Activated naive CD8-positive, alpha-beta T cell treated with anti-CD3 and anti-CD28 coated beads for 36 hours (primary cell): ENCODE measurements at places on chromosomes 6 and 20. TPM values are rescaled to one million over a fixed set of nuclear protein-coding genes. Genes with fewer than 3 reads are reported as not detected.

The ZC2HC1B gene
- not detected for total RNA-seq

DNA sequence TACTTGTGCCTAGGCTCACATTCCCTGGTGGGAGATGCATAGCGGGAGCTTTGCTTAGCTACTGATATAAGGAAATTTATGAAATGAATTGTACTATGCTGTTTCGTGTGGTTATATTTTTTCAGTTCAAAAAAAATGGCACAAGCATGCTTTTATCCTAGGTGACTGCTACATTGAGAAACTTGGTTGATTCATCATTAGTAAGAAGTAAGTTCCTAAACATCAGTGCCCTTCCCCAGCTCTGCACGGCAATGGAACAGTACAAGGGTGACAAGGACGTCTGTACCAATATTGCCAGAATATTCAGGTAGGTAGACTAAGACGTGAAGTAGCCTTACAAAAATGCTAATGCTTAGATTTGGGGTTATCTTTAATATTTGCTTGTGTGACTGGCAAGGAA is 79.7 kb downstream of the ARMC2 start:
- DNase-seq: no peak

The TCF21 gene
- total RNA-seq: not detected

DNA sequence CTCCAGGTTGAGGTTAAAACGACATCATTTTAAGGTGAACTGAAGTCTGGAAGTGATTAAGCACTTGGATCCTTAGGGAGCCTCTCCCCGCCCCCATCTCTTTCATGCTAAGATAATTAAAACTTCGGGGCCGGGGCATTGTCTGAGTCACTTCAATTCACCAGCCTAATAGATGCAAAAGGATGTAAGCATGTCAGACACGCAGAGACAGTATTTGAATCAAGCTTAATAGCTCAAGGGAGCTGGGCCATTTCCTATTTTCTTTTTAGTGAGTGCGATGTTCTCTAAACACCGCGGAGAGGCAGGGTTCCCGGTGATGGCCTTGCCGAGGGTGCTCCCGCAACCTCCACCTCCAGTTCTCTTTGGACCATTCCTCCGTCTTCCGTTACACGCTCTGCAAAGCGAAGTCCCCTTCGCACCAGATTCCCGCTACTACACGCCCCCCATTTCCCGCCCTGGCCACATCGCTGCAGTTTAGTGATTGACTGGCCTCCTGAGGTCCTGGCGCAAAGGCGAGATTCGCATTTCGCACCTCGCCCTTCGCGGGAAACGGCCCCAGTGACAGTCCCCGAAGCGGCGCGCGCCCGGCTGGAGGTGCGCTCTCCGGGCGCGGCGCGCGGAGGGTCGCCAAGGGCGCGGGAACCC is 516 bp upstream of the IRF4 start:
- DNase-seq: peak; percentile 73

- no peak for DNase-seq
Measured at GRCh38 chr6:4899249-4900034, 104.4 kb downstream of the RPP40 start.

- no peak for DNase-seq
Measured at GRCh38 chr6:129923530-129924250, 62.6 kb upstream of the TMEM244 start.

DNA sequence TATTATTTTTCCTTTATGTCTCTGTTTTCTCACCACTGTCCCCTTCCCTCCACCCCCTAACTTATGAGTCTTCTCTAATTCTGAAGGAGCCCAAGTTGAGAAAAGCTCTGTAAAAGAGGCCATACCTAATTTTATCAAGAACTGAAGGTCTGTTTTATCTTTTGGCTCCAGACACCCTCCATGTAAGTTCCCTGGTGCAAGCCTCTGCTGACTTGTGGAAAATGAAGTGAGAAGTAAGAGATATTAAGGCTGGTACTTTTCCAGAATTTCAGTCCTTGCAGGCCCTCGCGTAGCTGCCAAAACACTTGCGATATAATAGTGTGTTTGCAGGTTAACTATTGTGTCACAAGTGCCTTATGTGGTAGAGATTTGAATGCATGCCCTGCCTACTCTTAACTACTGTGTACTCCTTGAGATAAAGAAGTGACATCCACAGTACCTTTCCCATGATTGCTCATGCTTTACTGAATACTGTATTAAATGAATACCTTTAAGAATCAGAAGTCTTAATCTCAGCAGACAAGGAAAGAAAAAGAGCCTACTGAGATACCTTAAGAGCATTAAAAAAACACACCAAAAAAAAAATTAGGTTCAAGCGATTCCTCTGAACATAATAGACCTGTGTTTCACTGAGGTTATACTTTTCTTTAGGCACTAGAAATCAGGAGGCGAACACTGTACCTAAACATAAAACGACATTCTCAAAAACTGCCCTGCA is 143.6 kb upstream of the ZNF184 start:
- no peak for DNase-seq

DNA sequence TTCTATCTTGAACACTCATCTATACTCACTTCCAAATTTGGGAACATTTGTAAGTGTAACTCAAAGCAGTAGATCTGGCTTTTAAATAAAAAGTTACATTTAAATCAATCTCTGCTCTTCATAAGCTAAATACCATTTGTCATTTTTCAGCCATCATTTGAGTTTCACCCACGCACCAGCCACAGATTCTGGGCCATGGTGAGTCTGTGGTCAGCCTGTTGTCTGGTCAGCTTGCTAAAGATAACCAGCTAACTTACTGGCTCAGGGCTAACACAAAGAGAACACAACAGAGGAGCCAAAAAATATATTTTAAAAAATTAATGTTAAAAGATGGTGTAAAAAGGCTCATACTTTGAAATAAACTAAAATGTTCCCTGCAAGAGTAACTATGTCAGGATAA is 181.3 kb downstream of the KIF6 start:
- no peak for DNase-seq

The OPRM1 gene
- not detected for total RNA-seq

The STMN3 gene
- 11.7 TPM for total RNA-seq

DNA sequence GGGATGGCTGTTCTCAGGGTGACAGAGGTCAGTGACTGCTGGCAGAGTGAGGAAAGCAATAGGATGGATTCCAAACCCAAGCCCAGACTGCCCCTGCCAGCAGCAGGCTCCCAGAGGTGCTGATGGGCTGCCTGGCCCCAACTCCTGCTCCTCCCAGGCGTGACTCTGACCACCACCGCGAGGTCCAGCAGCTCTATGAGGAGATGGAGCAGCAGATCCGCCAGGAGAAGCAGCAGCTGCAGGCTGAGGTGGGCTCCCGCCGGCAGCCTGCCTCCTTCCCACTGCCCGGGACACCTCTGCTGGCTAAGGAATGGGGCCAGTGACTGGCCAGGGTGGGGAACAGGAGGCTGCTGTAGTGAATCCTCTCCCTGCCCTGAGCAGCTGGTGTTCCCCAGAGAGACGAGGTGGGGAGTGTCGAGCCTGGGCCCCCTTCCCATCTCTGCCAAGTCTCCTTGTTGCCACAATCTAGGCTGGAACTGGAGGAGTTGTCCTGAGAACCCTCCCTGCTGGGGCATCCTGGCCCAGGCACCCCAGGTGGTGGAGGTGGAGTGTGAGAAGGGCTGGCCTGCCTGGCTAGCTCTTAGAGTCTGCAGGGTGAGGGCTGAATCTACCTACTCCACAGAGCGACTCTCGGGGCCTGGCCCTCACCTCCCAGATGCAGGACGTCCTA is 20.4 kb downstream of the RAB44 start:
- no peak for DNase-seq

The NFYA gene
- total RNA-seq: 25.4 TPM

GRCh38 chr20:32496811-32497533 is 88.2 kb downstream of the NOL4L start:
- no peak for DNase-seq

- peak; percentile 41 for DNase-seq
Measured at GRCh38 chr6:137218473-137218916, 690 bp downstream of the IFNGR1 start.

- DNase-seq: peak; percentile 19
Measured at GRCh38 chr20:52494244-52494643, 302.7 kb upstream of the ZFP64 start.

DNA sequence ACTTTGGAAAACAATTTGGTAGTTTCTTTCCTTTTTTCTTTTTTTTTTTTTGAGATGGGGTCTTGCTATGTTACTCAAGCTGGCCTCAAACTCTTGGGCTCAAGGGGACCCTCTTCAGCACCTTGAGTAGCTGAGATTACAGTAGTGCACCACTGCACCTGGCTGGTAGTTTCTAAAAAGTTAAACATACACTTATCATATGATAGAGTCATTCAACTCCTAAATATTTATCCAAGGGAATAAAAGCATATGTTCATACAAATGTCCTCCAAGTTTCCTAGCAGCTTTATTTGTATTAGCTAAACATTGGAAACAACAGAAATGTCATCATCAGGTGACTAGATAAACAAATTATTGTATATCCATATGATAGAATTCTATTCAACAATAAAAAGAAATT is 213.9 kb downstream of the LRFN2 start:
- DNase-seq: no peak

DNA sequence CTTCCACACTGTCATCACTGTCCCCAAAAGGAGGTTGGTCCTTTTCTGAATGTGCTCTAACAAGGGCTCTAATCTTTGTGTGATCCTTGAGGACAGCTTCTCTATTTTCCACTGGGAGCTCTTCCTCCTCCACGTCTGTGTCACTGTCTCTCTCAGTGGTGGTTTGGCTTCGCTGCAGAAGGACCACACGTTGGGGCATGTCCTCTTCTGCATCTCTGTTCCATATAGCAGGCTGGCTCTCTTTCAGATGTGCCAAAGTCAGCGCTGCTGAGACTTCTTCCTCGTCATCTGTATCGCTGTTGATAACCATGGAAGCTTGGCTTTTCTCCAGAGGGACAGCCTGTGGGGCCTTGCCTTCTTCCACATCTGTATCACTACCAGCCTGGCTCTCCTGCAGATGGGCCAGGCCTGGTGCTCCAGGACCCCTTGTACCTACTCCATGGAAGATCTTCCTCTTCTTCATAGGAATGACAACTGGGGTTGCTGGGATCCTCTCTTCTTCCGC is 4.6 kb downstream of the MDC1 start:
- DNase-seq: no peak

The ZNF318 gene
- total RNA-seq: 10.1 TPM

GRCh38 chr20:41738604-41739206 is 120.5 kb upstream of the CHD6 start:
- peak; percentile 34 for DNase-seq

DNA sequence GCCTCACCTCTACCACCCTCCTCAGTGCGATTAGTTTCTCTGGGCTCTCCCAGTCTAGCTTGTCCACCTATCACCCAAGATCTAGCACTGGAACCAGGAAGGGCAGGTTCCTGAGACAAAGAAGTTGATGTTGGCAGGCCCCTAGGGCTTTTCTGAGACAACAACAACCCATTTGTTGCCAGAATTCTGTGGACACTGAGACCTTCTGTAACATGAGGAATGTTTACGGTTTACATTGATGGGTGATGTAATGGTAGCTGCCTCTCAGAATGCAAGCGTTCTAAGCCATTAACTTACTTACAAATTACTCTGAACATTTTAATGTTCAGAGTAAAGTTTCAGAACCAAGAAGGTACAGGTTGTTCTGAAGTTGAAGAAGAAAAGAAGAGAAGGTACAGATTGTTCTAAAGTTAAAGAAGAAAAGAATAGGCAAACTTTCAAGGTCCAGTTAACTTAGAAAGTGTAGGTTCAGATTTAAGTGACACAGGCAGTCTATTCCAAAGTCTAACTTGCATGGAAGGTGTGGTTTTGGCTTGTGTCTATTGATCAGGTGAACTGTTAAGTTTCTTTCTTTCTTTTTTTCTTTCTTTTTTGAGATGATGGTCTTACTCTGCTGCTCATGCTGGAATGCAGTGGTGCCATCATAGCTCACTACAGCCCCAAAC is 3.7 kb upstream of the MED23 start:
- no peak for DNase-seq

GRCh38 chr20:49983848-49984408 is 1.1 kb downstream of the SNAI1 start:
- DNase-seq: no peak

DNA sequence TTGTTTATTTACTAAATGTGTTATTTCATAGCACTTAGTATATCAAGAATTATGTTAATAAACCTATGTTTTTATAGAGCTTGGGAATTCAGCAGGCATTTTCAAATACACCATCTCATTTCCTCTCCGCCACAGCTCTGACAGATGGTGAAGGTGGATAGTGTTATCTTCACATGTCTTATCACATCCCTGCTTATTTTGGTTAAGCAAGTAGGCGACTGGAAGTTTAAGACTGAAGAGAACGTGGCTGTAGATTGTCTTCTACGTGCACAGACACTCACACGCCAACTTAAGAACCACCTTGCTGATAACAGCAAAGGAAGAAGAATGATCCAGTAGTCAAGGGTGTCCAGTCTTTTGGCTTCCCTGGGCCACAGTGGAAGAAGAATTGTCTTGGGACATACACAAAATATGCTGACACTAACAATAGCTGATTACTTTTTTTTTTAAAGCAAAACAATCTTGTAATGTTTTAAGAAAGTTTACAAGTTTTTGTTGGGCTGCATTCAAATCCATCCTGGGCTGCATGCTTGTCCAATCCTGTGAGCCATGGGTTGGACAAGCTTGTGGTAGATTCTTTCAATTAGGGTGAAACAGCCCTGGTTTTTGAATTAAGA is 43.3 kb upstream of the SCGN start:
- DNase-seq: no peak

The TRIM15 gene
- 0.29 TPM for total RNA-seq

- no peak for DNase-seq
Measured at GRCh38 chr6:161716176-161716575, 442.3 kb upstream of the AGPAT4 start.

DNA sequence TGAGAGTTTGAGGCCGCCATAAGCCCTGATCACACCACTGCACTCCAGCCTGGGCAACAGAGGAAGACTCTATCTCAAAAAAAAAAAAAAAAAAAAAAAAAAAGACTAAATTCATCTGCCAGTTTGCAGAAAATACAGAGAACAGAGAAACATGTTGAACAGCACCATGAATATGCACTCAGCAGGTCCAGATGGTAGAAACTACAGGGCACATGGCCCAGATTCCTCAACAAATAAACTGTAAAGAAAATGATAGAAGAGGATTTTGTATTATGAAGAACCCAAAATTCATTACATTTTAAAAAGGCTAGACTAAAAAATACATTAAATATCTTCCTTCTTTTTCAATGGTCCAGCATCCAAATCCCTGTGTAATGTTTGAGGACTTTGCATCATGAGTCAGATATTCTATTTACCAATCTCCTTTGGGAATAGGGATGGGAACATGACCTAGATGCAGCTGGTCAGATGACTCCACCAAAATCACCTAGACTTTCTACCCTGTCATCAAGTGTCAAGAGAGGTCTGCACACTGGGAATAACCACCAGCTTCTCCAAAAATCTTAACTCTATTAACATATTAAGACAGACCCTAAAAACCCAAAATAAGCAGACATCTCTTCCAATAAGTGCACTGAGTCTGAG is 189.1 kb upstream of the TCF21 start:
- DNase-seq: no peak

The SMPDL3A gene
- total RNA-seq: 0.30 TPM

DNA sequence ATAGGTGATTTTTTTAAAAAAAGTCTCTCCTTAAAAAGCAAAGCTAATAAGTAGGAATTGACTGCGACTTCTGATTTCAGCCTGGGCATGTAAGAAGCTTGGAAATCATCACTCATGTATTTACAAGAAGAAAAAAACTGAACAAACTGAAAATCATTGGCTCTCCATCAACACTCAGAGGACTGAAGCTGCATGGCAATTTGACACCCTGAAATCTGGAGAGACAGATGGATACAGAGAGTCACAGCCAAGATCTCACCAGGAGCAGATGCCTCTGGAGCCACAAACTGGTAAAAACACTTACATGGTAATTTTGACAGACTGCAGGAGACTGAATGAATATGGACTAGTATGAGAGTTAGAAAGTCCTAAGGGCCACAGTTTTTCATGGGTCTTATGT is 191.2 kb upstream of the TCF21 start:
- DNase-seq: no peak
